ENCODE measurements at places on chromosomes 3 and 15.
A peak's percentile ranks its signal among the peaks of the same experiment; 100 is the strongest.

- peak; percentile 48 for DNase-seq
These were observed 48.7 kb upstream of the CRTC3 start for GRCh38 chr15:90481023-90481422.

DNA sequence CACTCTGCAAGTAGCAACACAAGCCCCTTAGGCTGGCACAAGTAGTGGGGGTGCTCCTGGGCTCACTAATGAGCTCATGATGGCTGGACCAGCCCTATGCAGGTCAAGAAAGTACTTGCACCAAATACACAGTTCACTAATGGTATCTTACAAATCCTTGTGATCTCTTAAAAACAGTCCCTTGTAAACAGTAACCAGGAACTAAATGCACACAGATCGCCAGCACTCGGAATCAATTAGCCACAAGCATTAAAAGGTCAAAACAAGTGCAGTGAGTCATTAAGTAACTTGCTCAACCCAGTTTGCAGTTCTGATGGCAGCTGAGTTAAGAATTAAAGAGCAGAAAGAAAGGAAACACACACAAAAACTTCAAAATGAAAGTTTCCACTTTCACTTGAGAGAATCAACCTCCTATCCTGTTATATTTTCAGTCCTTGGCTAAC, 43.2 kb downstream of the ARHGEF3 start:
- DNase-seq: peak; percentile 76

GRCh38 chr3:195511136-195511535, 32.0 kb downstream of the PPP1R2 start:
- no peak for DNase-seq

GRCh38 chr15:95208988-95209387, 977.6 kb downstream of the MCTP2 start:
- DNase-seq: no peak

- DNase-seq: no peak
These were observed 29.2 kb upstream of the CTDSPL start for GRCh38 chr3:37832480-37832879.

GRCh38 chr15:101068961-101069653, 149.9 kb downstream of the LRRK1 start:
- DNase-seq: no peak
